Posterior cingulate gyrus (tissue), 11 donors: ENCODE measurements at places on chromosomes 7 and 10.
A peak's percentile ranks its signal among the peaks of the same experiment; 100 is the strongest.

DNA sequence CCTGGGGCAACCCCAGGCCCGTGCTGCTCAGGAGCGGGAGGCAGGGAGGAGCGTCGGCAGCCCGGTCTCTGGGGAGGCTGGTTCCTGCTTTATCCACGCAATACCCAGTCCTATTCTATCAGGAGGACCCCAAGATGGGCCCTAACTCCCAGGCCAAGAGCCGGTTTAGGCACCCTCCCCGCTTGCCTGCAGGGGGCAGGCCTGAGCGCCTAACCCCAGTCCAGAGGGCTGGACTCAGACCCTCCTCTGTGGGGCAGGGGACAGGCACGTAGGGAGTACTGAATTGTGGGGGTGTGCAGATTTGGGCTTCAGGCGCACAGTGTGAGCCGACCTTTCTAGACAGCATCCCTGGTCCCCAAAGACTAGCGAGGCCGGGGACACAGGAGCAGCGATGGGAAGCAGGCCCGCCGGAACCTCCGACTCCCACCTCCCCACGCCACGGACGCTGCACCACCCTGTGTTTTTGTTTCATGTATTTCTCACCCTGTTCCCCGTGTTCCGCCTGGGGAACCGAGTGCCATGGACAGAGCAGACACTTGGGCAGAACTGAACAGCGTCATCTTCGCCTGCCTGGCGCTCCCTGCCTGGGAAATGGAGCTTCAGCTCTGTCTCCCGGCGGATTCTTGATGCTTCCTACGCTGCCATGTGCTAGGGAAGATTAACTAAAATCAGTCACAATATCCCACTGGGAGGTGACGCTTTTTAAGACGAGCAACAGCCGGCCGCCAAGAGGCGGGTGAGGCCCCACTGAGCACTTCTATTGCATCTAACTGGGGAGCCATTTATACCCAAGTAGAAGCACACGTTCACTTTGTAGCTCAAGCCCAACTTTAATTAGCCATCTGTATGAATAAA, 5.3 kb downstream of the NUDT1 start:
- DNase-seq, result no peak

DNA sequence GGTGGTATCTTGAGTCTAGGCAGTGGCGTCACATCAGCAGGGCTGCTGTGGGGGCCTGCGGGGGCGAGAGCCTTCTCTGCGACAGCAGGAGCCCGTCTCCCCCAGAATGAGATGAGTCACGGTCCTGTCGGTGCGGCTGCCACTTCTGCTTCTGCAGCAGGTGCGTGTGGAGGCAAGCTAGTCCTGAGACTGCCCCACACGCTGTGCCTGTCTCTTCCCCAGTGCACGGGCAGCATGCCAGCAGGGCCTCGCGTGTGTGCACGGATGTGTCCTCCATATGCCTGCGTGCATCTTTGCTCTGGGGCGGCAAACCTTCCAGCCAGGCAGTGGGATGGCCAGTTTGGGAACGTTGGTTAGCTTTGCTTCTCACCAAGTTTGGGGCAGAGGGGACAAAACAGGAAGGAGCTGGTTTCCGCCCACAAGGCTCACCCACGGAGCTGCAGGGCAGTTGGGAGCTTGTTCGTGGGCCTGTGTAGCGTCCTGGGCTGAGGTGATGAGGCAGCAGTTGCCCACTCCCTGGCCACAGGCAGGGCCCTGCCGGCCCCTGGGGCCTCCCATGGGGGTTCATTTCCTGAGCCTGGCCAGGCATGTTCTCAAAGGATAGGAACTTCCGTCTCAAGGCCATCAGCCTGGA, 60.8 kb upstream of the PPIF start:
- peak; percentile 94 for DNase-seq

DNA sequence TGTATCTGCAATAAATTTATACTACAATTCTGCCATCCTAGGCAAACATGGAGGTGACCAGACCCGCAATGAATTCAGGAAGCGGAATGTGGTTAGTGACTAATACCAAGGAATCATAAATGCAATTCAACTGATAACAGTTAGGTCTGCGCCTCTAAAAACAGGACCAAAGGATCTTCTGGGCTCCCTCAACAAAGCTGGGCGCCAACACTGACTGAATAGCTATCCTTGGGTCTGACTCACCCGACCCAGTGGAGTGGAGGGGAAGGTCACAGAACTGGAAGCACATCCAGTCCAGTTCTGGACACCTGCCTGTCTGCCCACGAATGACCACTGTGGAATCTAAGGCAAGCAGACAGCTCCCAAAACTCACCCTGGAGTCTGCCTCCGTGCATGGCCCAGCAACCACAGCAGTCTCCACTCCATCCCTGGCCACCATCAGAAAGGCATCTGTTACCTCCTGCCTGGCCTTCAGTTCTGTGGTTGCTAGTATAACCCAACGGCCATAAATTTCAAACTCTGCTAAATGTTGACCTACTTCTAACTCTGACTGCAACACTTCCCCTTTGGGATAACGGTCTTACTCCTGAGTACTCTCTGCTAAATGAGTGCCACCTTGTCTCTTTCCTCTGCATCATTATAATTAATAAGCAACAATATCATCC, 43.0 kb upstream of the DLX6 start:
- DNase-seq, result no peak

- DNase-seq, result no peak
Observed at GRCh38 chr10:114271075-114271778, 32.2 kb downstream of the VWA2 start.

DNA sequence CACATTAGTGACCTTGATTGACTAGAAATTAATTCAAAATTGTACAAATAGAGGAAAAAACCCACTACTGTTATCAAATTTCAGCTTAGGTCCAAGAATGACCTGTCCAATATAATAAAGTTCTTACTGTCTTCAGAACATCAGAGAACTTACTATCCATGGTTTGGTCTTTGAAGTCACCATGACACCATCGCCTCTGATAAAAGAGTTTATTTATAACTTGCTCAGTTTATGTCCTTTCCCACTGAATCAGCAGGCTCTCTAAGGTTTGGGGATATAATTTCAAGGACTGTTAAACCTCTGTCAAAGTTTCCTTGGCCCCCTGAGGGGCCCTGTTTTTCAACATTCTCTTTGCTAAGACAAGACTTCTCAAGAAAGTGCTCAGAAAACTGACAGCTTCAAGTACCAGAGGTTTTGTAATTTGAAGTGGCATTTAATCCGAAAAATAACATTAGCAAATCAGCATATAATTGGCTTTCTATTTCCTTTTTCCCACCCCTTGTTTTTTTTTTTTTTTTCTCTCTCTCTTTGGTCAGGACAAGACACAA, 191.7 kb upstream of the FERD3L start:
- no peak for DNase-seq

DNA sequence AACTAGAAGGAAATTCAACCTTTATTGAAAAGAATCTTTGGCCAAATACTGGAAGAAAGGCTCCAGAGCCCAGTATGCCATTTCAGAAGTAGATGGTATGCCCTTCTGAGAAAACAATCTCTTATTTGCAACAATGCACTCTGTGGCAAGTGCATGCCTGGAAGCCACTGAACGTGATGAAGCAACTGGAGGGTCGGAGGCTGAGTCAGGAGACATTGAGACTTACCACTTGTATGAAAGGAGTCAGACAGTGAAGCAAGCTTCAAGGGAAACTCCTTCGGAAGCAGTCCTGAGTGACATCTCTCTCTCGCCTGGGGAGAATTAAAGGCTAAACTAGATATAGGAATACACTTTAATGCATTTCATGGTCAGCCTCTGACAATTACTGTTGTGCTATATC, 353.7 kb downstream of the NRG3 start:
- no peak for DNase-seq
